ENCODE measurements at places on chromosomes 1 and 21. TPM values are rescaled to one million over a fixed set of nuclear protein-coding genes. Genes with fewer than 3 reads are reported as not detected.
A peak's percentile ranks its signal among the peaks of the same experiment; 100 is the strongest.

The PLA2G2A gene
- not detected for total RNA-seq

- DNase-seq: no peak
Measured at GRCh38 chr21:39873687-39874086, 6.4 kb downstream of the PCP4 start.

The CHD5 gene
- total RNA-seq: 0.05 TPM

GRCh38 chr1:183859119-183859518, 54.2 kb downstream of the RGL1 start:
- no peak for DNase-seq

The AMY1B gene
- not detected for total RNA-seq

GRCh38 chr1:14233510-14233909, 365.0 kb upstream of the KAZN start:
- DNase-seq: no peak

DNA sequence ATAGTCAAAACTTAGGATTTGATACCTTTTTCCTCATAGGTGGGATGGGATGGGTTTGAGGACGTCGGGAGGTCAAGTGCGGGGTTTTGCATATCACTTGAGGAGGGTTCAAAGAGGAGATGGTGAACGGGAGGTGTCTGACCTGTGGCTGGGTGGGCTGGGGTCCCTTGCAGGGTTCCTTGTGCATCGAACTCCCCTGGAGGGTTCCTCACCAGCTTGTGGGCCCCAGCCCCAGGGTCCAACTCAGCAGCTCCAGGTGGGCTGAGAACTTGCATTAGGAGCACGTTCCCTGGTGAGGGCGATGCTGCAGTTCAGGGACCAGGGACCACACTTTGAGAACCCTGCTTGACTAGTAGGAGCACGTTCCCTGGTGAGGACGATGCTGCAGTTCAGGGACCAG, 23.2 kb downstream of the TRPM2 start:
- no peak for DNase-seq

GRCh38 chr1:80218112-80218511, 1211.6 kb upstream of the ADGRL4 start:
- peak; percentile 14 for DNase-seq

DNA sequence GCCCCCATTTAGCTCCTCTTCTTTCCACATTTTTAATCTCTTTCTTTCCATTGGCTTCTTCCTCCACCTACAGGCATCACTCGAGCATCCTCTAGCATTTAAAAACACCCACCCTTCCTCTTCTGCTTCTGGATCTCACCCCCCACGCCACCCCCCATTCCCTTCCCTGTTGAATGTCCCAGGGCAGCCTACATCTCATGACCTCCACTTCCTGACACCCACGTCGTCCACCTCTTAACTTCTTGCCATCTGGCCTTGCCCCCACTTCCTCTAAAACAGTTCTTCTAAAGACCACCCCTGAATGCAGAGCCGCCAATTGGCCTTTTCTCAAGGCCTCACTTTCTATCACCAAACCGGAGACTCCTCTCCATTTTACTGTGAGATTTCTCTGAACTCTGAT, 6.1 kb upstream of the ETNK2 start:
- no peak for DNase-seq

The GJA8 gene
- not detected for total RNA-seq

- no peak for DNase-seq
Measured at GRCh38 chr21:33984021-33984481, 68.4 kb upstream of the ATP5PO start.

The CAPN8 gene
- total RNA-seq: not detected

The KIF14 gene
- total RNA-seq: 21.0 TPM

GRCh38 chr1:222464841-222465210, 83.1 kb downstream of the HHIPL2 start:
- DNase-seq: peak; percentile 93

The HUNK gene
- 37.3 TPM for total RNA-seq

DNA sequence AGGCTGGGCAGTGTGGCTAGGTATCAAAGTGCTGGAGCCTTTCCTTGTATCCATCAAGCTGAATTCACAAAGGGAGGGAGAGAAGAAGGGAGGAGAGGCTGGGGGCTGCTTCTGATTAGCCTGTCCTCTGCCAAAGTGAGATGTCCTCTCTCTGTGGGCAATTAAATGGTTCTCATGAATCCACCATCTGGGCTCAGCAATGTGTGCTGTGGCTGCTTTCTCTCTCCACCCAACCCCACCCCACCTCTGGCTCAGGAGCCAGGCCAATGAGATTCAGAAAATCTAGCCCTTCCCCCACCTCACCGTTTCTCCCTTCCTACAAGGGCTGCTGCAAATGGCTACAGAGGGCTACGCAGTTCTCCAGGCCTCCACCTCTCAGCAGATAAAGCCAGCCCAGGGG, 154.6 kb downstream of the TENT5C start:
- DNase-seq: no peak

DNA sequence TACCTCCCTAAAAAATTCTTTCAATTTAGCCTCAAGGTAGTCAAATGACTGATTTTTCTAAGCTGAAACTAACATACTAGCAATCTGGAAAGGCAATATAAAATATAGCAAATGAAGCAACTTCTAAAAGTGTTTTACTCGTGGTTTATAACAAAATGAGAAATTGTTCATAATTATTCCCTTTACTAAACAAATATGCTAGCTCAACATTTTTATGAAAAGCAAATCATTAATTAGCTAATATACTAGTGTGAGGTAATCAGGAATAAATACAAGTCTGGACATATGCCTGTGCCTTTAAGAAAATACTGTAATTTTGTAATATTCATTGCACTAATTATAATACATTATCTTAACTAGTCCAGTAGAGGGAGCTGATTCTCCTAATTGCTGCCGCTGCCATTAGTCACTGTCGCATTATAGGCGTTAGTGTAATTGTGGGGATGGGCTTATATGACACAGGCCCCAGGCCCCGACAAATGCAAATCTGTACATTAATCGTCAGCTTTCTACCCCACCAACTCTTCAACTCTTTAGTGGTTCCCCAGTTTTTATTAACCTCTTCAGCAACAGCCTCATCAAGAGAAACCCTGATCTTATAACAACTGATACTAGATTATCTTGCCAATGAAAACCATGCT, 160.9 kb downstream of the GABPA start:
- peak; percentile 54 for DNase-seq

The ERI3 gene
- total RNA-seq: 64.8 TPM

DNA sequence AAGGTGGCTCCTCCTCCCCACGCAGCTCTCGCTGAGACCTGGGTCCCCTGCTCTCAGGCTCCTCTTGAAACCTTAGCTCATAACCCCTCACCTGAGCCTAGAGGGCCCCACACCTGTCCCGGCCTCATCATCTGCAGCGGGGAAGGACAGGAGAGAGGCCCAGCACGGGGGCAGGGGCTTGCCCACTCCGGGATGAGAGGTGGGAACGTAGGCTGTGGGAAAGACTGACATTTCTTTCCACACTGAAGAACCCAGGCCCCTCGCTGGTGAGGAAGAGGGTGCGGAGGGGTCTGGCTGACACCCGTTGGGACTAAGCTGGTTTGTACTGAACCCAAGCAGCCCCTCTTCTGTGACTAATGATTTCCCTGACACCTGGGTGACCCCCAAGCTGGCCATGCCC, 14.0 kb upstream of the NES start:
- DNase-seq: no peak

GRCh38 chr1:228394571-228395394, 11.9 kb downstream of the TRIM11 start:
- no peak for DNase-seq

GRCh38 chr1:24181619-24182018, 5.5 kb downstream of the IFNLR1 start:
- DNase-seq: no peak

The TRPM2 gene
- total RNA-seq: 0.61 TPM

GRCh38 chr1:74652711-74653139, 20.9 kb downstream of the ERICH3 start:
- DNase-seq: peak; percentile 38

- no peak for DNase-seq
Measured at GRCh38 chr21:40931197-40931596, 84.2 kb upstream of the DSCAM start.

The RNU1-1 gene
- total RNA-seq: under 0.01 TPM

- no peak for DNase-seq
Measured at GRCh38 chr1:32957017-32957416, 7.6 kb downstream of the RNF19B start.

DNA sequence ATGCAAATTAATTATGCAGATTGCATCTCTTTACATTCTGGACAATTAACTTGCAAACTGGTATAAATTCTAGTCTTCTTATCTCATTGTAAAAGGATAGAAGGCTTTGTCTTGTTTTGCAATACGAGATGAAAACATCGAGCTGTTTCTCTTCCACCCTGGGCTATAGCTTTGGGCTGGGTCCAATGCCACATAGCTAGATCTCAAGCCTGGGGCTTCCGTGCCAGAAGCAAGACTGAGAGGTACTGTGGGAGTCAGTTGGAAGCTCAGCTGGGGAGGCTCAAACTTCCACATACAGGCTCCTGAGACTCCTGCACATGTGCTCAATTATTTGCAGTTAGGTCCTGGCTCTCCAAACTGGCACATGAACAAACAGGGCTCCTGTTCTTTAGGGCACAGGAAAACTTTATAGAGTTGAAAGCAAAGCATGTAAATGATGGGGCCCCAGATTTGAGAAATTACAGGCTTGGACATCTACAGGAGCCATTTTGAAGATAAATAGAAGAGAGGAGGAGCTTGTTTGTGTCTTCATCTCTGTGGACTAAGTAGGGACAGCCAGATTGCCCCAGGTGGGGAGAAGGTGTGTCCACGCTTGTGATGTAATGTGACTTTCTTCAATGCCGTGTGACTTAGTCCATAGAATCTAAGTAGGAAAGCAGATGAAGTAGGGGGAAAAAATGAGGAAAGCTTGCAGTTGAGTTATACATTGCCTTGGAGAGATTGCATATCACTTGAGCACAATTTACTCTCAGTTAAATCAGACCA, 65.9 kb upstream of the SIPA1L2 start:
- DNase-seq: no peak

DNA sequence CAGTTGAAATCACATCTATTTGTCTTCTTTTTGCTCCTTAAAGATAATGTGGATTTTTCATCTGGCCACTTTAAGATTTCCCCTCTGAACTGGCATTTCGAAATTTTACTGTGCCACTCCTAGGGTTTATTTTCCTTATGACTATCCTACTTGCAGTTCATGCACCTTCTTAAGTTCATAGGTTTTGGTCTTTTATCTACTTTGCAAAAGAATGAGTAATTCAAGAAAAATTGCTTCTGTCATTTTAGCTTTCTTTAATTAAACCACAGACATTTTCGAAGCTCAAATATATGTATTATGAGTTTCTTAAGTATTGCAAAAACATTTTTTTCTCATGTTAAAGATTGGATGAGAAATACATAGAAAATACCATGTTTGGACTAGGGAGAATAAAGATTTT, 1244.8 kb upstream of the TMPRSS15 start:
- DNase-seq: no peak

The CLDN14 gene
- not detected for total RNA-seq

- DNase-seq: no peak
Measured at GRCh38 chr1:203450001-203450400, 25.6 kb upstream of the PRELP start.

DNA sequence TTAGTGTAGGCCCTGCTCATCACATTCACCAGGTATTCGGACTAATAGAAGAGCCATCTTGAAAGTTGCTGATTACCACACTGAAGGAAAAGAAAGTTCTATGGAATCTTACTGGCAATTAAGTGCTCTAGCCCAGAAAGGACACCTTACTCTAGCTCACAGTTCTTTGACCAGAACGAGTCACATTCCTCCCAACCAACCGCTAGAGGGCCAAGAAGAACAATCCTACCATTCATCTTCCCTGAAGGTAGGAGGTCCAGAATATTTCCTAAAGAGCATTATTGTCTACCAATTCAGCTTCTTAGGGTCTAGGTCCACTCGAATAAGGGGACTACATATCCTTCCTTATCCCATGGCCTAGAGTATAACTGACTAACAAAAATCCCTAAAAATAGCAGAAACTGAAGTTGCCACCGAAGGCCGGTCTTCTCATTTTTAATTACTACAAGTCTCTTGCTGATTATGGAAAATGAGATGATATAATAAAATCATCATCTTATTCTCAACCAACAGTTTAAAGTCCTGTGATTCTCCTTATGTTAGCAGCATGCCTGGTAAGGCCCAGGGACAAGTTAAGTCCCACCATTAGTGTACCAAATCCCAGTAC, 2.7 kb upstream of the FMO1 start:
- peak; percentile 67 for DNase-seq

GRCh38 chr1:179742717-179743678, at the start of gene FAM163A:
Gene FAM163A, plus strand, starts transcription at chr1:179743291. Its CDS starts 69,807 bp downstream, at chr1:179813098.
- DNase-seq: no peak

The DMRTA2 gene
- total RNA-seq: 39.1 TPM

- DNase-seq: no peak
Measured at GRCh38 chr1:192713921-192714320, 78.0 kb downstream of the RGS13 start.

The APOBEC4 gene
- total RNA-seq: not detected

DNA sequence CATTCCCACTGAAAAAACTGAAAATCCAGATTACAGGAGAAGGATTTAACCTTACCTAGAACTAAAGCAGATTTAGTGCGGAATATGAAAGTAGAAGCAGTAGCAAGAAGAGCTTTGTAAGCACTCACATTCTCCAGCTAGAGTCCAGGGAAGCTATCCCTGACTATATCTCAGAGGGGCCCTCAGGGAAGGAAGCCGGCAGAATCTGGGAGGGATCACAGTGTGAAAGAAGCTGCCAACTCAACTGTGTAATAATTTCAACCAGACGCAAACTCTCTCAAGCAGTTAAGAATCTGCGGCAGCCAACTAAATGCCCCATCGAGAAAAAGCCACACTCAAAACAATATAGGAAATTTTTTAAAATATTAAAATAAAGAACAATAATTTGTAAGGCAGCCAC, 163.8 kb downstream of the EIF4G3 start:
- no peak for DNase-seq

GRCh38 chr1:201266774-201267173, 16.5 kb upstream of the PKP1 start:
- DNase-seq: no peak

DNA sequence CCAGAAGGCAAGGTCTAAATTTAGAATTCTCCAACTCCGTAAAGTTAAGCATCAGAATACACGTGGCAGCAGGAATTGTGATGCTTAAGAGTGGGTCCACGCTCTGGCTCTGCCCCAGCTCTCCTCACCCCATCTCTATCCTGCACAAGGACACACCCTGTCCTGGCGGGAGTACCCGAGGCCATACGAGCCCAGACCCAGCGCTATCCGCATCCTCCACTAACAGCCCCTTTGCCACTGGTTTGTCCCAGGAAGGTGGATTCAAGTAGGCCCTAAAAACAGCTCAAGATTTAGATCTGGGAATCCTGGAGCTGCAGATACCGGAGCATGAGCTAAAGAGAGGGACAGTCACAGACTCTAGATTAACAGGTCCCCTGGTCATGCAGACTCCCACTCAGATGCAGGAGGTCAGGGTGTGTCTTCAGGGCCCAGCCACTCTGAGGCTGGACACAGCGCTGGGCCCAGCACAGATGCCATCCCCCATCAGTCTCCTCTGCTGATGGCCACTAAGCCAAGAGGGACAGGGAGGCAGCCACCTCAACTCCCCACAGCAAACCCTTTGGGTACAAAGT, 393.3 kb downstream of the NPHP4 start:
- no peak for DNase-seq

GRCh38 chr1:228969953-228970800, 234.9 kb downstream of the RHOU start:
- DNase-seq: no peak

The LCE2A gene
- not detected for total RNA-seq

The MYBPH gene
- total RNA-seq: 1.1 TPM

The MCOLN3 gene
- 6.2 TPM for total RNA-seq

- no peak for DNase-seq
Measured at GRCh38 chr1:157056269-157056668, 10.7 kb upstream of the ARHGEF11 start.

The FNDC10 gene
- total RNA-seq: 1.9 TPM

GRCh38 chr1:227559499-227559898, 3.9 kb upstream of the ZNF678 start:
- DNase-seq: no peak
